RCC 7860 (cell line): ENCODE measurements at places on chromosomes 1 and 21.

- DNase-seq, result peak; percentile 57
Observed at GRCh38 chr1:96966536-96967138, 245.1 kb downstream of the PTBP2 start.

GRCh38 chr1:224751624-224752311, 135.7 kb downstream of the CNIH3 start:
- no peak for DNase-seq

GRCh38 chr1:47231301-47232186, 481 bp downstream of the TAL1 start:
- no peak for DNase-seq

DNA sequence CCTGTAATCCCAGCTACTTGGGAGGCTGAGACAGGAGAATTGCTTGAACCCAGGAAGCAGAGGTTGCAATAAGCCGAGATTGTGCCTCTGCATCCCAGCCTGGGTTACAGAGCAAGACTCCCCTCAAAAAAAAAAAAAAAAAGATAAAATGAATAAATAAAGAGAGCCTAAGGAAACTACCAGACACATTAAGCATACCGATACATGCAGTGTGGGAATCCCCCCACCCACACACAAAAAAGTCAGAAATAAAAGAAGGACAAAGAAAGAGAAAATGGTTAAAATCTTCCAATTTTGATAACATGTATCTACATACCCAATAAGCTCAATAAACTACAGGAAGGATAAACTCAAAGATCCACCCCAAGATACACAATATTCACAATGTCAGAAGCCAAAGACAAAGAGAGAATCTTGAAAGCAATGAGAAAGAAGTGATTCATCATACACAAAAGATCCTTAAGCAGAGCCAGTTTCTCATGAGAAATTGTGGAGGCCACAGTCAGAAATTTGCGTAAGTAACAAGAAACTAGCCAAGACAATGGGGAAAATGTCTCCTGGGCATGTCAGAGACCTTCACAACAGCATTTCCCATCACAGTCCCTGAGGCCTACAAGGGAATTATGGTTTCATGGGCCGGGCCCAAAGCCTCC, 1197.0 kb downstream of the AMY1C start:
- no peak for DNase-seq

DNA sequence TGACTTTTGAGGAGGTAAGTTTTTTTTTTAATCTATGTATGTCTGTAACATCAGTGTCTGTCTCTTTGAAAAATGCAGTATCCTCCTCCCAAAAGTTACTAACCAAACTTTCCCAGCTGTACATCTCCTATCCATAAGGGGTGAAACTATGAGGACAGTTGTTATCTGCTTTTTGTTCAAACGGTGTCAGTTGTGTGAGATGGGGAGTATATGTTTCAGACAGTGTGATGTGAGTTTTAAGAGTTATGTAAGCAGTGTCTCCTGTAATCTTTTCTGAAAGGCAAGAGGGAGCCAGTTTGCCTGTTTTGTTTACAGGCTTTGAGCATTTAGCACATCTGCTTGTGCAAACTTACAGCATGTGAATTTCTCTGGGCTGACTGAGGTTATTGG, 34.8 kb upstream of the CACYBP start:
- DNase-seq, result no peak

GRCh38 chr1:87052400-87052799, 138.0 kb downstream of the HS2ST1 start:
- no peak for DNase-seq

DNA sequence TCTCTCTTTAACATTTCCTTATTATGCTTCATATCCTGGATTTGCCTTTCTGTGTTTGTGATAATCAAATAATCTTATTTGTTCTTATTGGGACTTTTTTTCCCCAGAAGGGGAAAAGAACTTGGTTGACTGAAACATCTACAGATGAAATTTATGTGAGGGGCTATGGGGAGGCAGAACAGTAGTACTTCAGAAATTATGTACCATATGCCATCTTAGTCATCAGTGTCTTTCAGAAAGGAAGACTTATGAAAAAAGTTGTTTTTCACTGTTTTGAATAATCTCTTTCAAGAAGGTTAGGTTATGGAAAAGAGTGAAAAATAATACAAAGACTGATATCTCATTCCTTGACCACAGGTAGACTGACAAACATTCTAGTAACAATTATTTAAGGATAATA, 30.2 kb upstream of the TRAF5 start:
- DNase-seq, result no peak

DNA sequence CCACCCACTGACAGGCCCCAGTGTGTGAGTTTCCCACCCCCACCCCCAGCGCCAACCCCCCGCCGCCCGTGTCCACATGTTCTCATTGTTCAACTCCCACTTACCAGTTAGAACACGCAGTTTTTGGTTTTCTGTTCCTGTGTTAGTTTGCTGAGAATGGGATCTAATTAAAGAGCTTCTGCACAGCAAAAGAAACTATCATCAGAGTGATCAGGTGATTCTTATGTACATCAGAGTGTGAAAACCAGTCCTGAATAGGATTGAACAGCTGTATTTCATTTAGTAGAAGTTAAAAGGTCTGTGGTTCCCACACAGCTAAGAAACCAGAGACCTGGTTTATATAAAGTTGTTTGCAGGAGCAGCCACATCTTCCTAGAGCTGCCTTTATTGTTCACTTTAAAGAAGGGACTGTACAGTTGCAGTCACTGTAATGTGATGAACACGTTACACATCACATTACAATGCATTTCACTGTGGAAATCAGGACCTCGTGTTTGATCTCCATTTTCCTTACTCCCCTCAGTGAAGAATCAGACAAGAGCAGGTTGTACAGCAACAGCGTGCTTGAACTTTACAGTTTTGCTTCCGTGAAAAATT, 1.2 kb downstream of the GBP6 start:
- no peak for DNase-seq

- DNase-seq, result no peak
Observed at GRCh38 chr1:35398739-35399138, 130.2 kb downstream of the ZMYM4 start.

DNA sequence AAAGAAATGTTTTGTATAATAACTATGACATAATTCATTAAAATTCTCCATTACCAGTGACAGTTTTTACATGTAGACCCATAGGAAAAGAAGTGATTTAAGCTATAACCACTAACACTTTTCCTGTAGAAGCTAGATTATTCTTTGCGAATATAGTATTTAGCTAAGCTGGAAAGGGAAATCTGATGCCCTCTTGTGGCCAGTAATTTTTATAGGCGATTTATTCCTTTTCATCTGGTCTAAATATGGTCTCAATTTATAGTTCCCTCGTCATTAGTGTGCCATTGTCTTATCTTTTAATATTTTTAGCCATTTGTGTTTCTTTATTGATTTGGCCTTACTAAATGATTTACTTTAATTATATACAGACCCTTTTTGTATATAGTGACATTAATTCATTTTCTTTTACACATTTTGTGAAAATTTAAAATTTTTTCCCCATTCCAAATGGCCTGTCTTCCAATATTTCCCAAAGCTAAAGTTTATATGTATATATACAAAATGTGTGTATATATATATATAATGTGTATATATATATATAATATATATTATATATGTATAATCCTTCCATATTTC, 26.7 kb downstream of the BTG3 start:
- DNase-seq, result peak; percentile 31

- no peak for DNase-seq
Observed at GRCh38 chr1:160855181-160855981, 7.3 kb downstream of the CD244 start.

- DNase-seq, result no peak
Observed at GRCh38 chr1:110857964-110858948, 14.7 kb upstream of the CD53 start.

DNA sequence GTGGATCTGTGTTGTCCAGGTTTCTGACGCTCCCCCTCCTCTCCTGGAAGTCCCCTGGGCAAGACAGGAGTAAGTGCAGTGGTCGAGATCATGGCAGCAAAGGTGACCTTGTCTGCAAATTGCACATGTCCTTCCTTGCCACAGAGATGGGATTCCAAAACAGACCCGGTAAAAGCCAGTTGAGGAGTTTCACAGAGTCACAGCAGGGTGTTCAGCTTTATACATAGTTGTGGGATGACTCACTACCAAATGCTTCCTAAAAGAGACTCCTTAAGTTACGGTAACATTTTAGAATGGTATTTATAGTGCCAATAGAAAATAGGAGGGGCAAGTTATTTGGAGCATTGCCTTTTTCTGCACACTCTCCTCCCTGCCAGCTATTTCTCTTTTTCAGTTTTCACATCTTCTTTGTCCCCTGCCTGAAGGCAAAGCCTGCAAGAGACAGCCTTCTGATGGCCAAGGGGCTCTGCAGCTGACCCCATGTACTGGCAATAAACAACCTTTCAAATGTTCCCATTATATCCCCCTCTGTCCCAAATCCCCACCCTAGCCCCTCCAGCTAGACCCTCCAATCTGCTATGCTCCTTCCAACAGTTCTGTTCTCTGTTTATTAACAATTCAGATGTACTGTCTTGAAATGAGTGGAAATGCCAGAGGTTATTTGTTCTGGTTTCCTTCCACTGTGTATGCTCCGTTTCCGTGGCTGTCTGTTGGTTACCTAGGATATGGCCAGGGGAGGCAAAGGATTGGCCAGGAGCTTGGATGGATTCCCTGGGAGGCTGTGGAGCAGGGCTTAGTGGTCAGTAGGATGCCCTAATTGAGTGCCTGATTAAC, 115.0 kb downstream of the TGFB2 start:
- DNase-seq, result peak; percentile 94

DNA sequence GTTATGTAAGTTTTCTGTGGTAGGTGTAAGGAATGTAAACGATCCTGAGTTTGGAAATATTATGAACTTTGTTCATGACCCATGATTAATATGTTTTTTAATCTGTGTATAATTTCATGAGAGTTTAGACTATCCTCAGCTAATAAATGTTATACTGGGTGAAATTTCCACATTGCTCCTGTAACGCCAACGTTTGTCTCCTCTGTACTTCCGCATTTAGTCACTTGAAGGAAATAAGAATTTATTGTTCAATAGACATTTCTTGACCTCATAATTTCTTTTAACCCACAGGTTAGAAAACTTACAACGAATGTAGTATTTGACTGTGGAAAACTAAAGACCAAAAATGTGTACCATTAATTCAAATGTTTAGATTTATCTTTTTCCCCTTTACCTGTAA, 876 bp downstream of the KCNJ15 start:
- no peak for DNase-seq

DNA sequence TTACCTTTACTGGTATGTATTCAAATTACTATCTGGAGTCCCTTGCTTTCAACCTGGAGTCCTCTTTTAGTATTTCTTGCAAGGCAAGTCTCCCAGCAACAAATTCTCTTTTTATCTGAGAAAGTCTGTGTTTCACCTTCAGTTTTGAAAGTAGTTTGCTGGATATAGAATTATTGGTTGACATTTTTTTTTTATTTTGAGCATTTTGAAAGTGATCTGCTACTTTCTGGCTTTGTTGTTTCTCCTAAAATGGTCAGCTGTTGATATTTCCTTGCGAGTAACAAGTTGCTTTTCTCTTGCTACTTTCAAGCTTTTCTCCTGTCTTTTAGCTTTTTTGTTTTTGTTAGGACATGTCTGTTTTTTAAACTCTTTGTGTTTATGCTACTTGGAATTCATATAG, 126.1 kb downstream of the TRIM33 start:
- no peak for DNase-seq

- DNase-seq, result no peak
Observed at GRCh38 chr21:38322311-38322950, 65.6 kb downstream of the KCNJ15 start.

- DNase-seq, result no peak
Observed at GRCh38 chr21:32308696-32309095, 10.0 kb downstream of the MRAP start.

- peak; percentile 24 for DNase-seq
Observed at GRCh38 chr1:89826594-89826993, 5.8 kb downstream of the LRRC8D start.

DNA sequence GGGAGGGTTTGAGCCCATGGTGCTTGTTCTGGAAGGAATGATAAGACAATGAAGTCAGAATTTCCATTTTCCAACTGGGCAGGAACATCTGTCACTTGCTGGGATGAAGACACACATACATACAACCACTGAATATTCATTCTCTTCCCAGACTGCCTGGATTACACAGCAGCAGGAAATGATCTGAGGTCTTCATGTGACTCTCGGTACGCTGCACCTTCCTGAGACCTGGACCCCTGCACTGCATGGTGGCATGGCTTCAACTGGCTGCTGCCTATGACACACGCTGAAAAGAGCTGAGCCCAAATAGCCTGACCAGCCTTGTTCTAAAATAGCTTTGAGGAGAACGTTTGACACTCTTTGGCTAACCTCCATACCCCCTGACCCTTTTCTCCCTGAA, 150.6 kb downstream of the GABPA start:
- DNase-seq, result no peak

- peak; percentile 65 for DNase-seq
Observed at GRCh38 chr1:205493241-205494085, 11.0 kb upstream of the CDK18 start.

DNA sequence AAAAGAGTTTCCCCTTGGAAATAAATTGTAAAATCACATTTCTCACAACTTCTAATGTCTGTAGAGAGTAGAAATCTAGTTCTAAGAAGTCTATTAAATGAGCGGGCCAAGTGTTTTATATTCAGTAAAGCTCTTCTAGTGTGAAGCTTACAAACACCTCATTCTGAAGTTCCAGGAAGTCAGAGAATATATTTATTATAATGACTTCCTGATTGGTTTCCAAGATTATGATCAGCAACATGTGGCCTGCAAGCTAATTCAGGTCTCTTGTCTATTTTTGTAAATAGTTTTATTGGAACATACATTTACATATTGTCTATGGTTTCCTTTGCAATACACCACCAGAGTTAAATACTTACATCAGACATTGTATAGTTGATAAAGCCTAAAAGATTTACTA, 603.9 kb downstream of the AMY1C start:
- no peak for DNase-seq

- DNase-seq, result peak; percentile 56
Observed at GRCh38 chr1:206021626-206022365, 1.9 kb downstream of the CTSE start.
